ENCODE measurements at places on chromosomes 11 and 22.

DNA sequence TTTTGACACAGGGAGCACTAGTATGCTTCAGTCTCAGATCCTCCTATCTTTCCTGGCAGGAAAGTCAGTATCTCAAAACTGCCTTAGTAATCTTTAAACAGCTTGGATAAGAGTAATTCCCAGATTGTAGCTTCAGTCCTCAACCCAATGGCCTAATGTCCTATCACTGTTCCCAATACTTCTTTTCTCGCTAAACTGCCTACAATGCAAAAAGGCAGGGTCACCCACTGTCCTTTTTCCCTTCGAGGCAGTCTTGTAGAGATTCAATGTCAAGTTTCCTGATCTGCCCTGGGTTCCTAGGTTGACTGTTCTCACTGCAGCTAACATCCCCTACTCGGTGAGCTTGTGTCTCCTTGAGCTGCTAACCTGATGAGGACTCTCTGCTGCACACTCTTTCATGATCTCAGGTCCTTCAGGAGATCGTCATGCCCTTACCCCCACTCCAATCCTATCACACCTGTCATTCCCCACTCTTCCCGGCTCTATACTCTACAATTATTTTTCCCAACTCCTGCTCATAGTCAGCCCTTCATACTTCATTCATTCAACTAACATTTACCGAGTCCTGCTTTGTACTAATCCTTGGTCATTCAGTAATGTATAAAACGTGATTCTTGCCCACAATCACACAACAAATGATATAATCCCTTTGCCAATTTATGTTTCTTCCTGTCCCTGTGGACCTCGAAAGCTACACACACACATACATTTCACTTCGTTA, 904 bp downstream of the C2CD3 start:
- DNase-seq: peak; percentile 10

DNA sequence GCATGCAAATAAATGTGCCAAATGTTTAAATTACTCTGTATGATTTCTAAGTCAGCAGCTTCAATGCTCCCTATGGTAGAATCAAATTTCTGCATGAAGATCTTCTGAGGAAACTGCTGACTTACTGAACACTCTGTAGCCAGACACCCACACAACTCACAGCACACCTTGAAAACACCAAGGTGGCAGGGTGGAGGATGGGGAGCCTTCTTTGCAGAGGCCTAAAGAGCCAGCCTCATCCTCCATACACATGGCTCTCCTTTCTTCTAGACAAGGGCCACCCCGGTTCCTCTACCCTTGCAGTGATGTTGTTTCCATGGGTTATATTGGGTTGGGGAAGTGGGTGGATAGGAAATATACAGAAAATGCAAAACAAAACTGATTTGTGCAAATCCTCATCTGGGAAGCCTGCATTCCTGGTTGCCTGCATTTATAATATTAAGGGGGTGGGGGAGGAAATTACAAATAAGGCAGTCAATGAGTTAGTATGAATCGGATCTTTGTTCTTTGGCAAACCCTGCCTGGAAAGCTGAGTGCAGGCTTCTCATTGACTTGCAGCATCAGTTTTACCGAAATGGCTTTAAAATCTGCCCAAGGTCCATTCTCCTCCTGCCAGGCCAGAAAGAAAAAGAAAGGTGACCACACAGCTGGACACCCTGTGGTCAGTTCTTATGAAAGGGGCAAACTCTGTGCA, 15.8 kb upstream of the ETS1 start:
- DNase-seq: peak; percentile 20

- no peak for DNase-seq
Observed at GRCh38 chr11:121293288-121293594, 670 bp downstream of the SC5D start.

- DNase-seq: no peak
Observed at GRCh38 chr11:15099267-15099666, 15.5 kb upstream of the INSC start.

DNA sequence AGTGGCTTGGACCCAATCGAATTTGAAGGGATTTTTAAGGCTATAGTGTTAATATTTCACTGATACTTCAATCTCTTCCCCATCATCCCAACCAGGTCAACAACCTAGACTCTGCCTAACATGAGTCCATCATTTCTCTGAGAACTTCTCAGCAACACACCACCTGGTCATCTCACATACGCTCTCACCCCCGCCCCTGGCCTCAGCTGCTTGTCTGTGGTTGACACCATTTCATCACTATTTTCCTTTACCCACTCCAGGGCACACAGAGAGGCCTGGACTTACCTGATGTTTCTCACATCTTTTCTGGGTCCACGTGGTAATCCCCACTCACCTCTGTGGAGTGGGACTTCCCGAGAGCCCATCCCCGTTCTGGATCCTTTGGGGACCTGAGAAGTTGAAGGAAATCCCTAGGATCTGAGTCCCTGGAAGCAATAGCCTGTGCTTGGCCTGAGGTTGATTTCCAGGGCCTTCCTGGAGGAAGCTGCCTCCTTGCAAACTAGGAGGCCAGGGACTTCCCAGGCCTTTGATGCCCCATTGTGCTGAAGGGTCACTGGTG, 3.2 kb downstream of the P2RX3 start:
- DNase-seq: no peak

GRCh38 chr22:47605886-47606285, 843.4 kb downstream of the TBC1D22A start:
- peak; percentile 62 for DNase-seq

DNA sequence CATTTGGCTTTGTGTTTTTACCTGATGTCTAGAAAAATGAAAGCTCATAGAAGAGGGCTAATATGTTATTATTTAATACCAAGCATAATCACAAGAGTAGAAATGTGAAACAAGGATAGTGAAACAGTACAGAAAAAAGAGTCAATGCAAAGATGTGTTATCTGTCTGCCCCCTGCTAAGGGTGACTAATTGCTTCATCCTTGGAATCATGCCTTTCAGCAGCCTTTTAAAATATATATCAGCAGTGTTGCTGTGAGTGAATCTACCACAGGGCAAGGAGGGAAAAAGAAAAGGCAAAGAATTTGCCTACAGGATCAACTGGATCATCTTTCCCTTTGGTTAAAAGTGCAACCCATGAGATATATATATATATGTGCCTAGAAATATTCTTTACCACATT, 867.2 kb upstream of the RAG2 start:
- no peak for DNase-seq

GRCh38 chr11:134250246-134250645, 2.9 kb downstream of the THYN1 start:
- no peak for DNase-seq

DNA sequence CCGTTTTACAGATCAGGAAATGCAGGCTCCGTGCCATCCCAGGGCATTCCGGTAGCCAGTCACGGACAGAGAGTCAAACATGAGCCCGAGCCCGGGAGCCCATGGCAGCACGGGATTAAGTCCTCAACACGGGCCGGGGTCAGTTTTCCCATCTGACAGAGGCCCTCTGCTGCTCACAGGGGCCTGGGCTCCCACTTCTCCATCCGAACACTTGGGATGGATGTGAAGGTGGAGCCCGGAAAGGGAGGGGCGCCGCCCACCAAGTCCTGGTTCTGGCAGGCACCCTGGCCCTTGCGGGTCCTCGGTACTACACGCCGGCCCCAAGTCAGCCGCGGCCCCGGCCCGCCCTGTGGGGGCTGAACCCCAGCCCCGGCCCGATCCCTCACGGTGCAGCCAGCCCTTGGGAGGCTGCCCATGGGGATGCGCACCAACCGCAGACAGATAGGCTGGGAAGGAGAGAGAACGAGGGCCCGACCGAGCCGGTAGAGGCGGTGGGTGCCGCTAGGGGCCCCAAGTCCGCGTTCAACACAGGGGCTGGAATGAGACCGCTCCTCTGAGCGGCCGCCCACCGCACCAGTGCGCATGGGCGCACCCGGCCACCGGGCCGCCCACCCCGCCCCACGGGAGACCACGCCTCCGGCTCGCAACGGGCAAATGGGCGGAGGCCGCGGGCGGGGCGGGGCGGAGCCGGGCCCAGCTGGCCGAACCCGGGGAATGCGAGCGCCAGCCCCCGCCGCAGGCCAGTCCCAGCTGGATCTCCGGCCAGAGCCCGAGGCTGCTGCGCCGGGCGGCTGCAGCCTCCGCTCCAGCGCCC, at the start of gene CAPN5:
Gene CAPN5 (plus strand): TSS at position 743 of the 814 bp plus-strand sequence. CDS start 17,916 bp downstream, outside the sequence.
- peak; percentile 90 for DNase-seq

DNA sequence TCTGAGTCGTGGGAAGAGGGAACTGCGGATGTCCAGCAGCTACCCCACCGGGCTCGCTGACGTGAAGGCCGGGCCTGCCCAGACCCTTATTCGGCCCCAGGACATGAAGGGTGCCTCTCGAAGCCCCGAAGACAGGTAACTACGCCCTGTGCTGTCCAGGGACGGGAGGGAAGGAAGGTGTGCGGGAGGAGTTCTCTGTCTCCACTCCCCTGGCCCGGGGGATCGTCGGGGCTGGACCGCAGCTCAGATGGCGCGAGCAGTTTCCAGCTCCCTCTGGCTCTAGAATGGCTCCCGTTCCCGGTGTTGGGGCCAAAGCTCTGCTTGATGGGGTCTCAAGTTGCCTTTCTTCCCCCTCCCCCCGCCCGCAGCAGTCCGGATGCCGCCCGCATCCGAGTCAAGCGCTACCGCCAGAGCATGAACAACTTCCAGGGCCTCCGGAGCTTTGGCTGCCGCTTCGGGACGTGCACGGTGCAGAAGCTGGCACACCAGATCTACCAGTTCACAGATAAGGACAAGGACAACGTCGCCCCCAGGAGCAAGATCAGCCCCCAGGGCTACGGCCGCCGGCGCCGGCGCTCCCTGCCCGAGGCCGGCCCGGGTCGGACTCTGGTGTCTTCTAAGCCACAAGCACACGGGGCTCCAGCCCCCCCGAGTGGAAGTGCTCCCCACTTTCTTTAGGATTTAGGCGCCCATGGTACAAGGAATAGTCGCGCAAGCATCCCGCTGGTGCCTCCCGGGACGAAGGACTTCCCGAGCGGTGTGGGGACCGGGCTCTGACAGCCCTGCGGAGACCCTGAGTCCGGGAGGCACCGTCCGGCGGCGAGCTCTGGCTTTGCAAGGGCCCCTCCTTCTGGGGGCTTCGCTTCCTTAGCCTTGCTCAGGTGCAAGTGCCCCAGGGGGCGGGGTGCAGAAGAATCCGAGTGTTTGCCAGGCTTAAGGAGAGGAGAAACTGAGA, 1.4 kb downstream of the ADM start:
- peak; percentile 22 for DNase-seq

DNA sequence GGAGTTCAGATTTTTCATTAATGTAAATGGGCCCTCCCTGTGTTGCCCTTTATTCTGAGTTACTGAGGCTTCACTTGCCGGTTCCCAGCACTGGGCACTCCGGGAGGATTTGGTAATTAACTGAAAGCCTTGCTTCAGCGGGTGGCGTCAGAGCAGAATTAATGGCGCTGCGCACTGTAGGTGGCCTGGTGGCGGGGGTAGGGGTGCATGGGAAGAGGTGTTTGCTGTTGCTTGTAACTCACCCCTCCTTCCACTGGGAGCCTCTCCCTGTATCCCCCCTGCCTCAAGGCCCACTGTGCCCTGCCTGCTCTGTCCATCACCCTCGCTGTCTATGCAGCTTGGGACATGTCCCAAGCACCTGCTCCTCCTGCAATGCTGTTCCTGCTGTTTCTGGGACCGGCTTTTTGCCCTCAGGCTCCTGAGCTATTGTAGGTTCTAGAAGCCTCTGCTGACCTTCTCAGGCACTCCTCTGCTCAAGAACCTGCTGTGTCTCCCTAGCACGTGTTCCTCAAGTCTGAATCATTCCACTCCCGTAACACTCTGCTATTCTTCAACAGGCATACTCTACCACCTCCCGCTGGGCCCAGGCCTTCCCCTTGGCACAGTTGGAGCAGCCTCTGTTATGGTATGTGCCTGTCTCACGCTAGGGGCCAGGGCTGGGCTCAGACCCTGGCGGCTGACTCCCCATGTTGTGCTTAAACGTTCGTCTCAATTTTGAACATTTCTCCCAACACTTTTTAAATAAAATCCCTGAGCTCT, 24.4 kb downstream of the ARHGAP8 start:
- DNase-seq: no peak

GRCh38 chr11:69131644-69132300, 24.0 kb upstream of the SMIM38 start:
- peak; percentile 68 for DNase-seq

DNA sequence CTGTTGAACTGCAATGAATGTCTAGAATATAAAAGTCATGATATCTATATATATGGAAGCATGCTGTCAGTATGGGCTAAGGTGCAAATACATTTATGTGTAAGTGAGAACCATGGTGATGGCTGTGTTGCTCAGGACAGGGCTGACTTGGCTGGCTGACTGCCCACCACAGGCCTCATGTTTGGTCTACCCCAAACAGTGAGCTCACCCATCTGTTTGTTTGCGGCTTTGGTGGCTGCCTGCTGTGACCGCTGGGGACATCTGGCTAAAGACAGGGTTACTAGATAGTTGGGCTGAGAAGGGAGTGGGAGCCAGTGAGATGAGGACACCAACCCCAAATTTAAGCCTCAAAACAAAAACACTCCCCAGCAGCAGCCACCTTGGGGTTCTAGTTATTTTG, 6.3 kb downstream of the CD44 start:
- DNase-seq: peak; percentile 54

GRCh38 chr22:50576806-50577696, 1.2 kb downstream of the CPT1B start:
- DNase-seq: no peak

DNA sequence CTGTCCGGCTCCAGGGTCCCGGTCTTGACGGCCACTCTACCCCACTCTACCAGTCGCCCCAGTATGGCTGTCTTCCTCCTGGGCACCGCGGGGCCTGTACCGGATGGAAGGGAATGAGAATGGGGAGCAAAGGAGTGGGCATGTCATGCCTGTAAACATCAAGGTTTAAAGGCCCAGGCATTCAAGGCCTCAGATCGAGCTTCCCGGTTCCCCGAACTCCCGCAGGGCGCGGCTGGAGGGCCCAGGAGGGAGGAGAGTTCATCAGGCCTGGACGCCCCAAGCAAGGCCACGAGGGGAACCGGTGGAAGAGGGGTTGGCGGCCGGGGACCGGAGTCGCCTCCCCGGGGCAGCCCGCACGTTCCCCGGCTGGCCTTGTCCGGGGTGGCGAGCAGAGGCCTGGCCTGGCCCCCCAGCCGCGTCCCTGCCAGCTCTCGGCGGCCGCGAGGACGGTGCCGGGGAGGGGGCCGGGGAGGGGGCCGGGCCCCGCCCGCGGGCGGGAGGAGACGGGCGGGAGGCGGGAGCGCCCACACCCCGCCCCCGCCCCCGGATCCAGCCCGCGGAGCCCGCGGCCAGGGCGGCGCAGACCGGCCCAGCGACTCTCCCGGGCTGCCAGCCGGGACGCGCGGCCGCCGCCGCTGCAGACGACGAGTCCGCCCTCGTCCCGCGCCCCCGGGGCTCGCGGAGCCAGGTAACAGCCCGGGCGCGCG, at the start of gene CDC42EP1:
Gene CDC42EP1 (plus strand): TSS at position 580 of the 707 bp plus-strand sequence. CDS start 5,870 bp downstream, outside the sequence.
- no peak for DNase-seq
